ENCODE measurements at places on chromosomes 4 and X.

DNA sequence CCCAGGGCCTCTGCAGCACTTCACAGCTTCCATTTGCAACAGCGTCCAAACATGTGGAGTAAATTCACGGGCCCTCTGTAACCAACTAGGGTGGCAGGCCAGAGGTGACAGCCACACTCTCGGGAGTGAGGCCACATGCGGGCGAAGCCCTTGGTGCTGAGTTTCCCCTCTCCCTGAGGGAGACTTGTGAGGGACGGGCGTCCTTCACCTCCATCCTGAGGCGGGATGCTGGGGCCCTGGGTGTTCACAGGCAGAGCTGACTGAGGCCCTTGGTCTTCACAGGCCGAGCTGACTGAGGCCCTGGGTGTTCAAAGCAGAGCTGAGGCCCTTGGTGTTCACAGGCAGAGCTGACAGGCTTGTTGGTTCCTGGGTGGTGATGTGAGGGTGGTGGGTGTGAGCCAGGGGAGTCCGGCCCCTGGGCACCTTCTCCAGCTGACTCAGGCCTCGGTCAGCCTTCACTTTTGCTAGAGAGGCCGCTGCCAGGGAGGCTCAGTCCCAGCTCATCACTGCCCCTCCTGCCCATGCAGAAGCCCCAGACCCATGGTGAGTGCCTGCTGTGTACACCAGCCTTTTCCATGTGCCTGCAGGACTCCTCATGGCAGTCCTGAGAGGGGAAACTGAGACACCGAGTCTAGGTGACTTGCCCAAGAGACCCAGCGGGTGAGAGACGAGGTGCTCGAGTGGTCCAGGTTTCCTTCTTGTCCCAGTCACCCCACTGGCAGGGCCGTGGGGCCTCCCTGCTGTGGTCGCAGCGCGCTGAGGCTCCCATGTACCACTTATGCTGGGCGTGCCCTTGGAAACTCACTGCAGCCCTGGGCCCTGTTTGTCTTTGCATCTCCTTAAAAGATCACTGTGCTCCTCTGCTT, 8.5 kb downstream of the WFS1 start:
- DNase-seq: no peak

GRCh38 chrX:109373468-109373867, 108.4 kb downstream of the GUCY2F start:
- peak; percentile 32 for DNase-seq

DNA sequence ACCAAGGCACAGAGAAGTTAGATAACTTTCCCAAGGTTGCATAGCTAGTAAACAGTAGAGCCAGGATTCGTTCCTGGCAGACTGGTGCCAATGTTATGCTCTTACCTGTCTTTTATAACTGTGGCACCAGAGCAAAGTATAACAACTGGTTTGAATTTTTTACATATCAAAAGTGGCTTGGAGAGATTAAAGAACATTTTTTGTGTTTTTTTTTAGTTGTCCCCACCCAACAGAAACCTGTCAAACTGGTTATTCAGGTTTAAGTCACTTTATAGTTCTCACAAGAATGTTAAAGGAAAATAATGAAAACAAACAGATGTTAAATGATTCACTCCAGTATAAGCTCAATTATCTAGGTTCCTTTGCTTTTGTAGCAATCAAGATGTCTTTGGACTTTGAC, 15.6 kb upstream of the FAM47E start:
- DNase-seq: no peak

DNA sequence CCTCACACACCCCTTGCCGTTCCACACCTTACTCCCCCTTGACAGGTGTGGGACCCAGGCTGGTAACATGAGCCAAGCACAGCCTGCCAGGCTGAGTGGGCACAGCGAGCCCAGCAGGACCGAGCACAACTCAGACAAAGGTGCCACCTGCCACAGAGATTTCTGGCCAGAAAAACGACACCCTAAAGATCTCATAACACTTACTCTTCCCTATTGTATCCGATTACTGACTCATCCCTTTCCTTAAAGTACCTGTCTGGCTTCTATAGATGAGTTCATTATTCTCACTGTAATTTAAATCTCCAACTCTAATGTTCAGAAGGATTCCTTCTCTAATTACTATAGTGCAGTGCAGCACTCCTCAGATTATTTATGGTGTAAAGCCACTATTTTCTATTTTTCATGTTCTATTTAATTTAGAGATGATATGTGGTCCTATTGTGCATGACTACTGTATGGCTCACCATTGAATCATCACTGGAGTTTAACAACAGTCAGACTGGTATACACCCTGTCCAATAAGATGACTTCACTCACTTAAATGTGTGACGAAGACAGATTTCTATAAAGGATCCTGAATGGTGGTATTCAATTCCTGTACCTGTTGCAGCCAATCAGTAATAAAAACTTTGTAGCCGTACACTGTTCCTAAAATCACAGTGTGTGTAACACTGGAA, 7.6 kb upstream of the SYTL5 start:
- no peak for DNase-seq

GRCh38 chr4:138658518-138658917, 357.1 kb upstream of the NOCT start:
- no peak for DNase-seq

DNA sequence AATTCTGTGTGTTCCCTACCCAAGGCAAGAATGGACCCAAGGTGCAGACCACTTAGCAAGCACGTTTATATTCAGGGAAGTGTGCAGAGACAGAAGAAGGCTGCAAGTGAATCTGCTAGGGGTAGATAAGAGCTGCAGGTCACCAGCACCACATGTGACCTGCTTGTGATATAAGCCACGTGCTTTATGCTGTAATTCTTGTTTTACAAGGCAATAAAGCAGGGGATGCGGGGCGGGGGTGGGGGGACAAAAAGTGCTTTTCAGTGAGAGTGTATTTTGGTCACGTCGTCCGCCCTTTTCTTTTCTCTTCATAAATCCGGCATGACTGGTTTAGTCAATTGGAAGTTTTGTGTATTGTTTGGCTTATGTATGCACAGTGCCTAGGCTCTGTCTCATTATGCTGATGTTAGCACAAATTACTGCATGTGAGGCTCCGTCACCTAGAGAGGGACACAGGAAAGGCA, 192.7 kb downstream of the RBMX2 start:
- DNase-seq: peak; percentile 92

GRCh38 chr4:2696423-2696822, 59.7 kb downstream of the TNIP2 start:
- DNase-seq: no peak

- DNase-seq: peak; percentile 21
These were observed 209.3 kb downstream of the GPC3 start for GRCh38 chrX:133776072-133776471.

DNA sequence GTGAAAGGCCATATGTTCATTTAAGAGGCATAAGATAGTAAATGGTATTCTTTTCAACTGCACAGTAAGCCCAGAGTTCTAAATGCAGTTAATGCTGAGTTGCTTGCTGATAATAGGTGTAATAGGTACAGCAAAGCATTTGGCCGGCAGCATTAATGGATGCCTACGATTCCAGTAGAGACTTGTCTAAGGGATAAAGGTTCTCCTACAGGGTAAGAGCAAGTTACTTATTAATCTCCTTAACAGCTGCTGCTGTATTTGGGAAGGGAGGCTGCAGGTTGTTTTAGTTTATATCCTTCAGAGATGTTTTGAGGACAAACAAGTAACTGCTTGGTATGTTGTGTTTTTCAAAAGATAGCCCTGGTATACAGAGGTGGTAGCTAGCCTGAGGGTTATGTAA, 16.8 kb downstream of the TSPAN7 start:
- no peak for DNase-seq

DNA sequence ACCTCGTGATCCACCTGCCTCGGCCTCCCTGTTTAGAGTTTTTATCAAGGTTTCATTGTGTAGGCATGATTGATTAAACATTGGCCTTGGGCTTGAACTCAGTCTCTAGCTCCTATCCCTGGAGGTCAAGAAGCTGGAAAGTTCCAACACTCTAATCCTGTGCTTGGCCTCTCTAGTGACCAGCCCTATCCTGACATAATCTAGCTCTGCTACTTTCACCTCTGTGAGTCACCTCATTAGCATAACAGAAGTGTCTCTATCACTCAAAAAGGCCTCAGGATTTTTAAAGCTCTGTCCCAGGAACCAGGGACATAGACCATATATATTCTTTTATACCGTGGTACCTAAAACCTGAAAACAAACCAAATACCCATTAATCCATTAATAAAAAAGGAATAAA, 377.5 kb downstream of the CENPC start:
- DNase-seq: no peak

GRCh38 chr4:117577686-117578311, 456.5 kb upstream of the NDST3 start:
- no peak for DNase-seq

- no peak for DNase-seq
These were observed 225.6 kb upstream of the PCDH10 start for GRCh38 chr4:132923516-132923915.

- no peak for DNase-seq
These were observed 46.2 kb downstream of the GUCY1B1 start for GRCh38 chr4:155805016-155805415.

- no peak for DNase-seq
These were observed 7.6 kb downstream of the PLXNB3 start for GRCh38 chrX:153771415-153772315.

DNA sequence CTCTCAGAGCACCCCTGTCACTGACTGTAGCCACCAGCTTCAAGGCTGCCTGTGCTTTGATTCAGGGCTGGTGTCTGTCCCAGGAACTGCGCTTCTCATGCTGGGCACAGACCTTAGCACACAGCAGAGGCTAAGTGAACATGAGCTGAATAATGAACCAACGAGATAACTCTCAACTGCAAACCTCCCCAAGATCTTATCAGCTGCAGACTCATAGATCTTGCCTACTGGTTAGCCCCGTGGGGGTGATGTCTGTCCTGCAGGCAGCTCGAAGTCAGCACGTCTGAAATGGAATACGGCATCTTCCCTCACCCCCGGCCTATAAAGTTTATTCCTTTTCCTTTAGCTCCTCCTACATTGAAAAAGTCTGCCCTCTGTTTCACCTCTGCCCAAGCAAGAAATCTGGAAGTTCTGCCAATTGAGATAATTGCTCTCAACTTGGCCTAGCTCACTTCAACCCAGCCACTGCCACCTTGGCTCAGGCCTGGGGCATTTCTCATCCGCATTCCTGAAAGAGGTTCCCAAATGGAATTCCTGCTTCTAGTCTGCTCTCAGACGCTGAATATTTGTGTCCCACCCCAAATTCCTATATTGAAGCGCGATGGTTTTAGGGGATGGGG, 73.7 kb downstream of the GATB start:
- DNase-seq: no peak

GRCh38 chr4:78024576-78025091, 32.5 kb upstream of the FRAS1 start:
- DNase-seq: no peak

DNA sequence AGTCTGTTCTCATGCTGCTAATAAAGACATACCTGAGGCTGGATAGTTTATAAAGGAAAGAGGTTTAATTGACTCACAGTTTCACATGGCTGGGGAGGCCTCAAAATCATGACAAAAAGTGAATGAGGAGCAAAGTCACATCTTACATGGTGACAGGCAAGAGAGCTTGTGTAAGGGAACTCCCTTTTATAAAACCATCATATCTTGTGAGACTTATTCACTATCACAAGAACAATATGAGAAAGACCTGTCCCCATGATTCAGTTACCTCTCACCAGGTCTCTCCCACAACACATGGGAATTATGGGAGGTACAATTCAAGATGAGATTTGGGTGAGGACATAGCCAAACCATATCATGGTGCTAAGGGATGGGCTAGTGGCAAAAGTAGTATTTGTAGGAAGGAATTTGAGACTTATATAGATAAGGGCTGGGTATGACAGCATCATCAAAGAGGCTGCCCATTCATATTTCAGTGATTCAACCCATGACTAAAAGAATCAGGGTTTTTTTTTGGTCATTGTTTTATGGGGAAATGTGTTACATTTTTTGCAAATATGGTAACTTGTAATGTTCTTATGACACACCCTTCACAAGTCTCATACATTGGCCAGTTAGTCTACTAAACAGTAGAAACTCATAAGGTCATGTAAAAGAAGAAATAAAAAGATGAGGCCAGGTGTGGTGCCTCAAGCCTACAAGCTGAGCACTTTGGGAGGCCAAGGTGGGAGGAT, 34.7 kb downstream of the NUP62CL start:
- DNase-seq: no peak

GRCh38 chrX:72621625-72622485, 49.2 kb upstream of the HDAC8 start:
- no peak for DNase-seq

DNA sequence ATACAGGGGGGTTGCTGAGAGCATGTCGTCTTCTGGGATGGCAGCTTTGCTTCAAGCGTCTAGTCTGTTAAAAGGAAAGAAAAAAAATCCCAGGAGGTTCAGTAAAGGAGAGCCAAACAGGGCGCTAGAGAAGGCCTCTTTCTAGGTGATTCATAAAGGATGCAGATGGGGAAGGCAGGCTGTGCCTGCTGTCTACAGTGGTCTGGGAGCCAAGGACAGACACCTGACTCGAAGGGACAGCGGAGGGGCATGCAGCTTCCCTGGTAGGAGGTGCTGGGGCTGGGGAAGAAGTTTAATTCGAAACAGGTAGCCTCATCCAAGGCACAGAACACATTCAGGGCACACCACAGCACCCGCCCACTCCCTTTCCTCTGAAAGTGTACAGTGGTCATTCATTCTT, 19.9 kb downstream of the BCOR start:
- DNase-seq: no peak

- no peak for DNase-seq
These were observed 7.5 kb upstream of the TIMP1 start for GRCh38 chrX:47574547-47575301.

GRCh38 chr4:3305610-3306371, 13.0 kb downstream of the RGS12 start:
- DNase-seq: peak; percentile 9

DNA sequence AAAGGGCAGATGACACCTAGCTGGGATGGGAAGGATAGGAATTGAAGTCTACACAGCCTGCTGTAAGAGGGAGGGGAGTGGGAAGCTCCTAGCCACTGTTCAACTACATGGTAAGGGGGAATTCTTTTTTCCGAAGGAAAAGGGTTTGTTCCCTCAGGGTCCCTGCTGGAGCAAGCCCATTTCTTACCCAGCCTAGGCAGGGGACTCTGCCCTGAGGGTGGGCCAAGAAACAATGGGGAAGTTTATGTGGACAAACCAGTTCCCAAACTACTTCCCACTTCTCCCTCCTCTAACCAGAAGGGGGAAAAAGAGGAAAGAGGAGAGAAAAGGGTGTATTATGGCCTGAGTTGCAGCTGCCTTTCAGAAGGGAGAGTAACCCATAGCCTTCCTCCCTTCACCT, 13.5 kb upstream of the VSIG4 start:
- DNase-seq: no peak

Measured in OCI-M1 (cell line).